ENCODE measurements at places on chromosomes 12 and 14.

- DNase-seq: no peak
These were observed 30.9 kb downstream of the LRTM2 start for GRCh38 chr12:1851151-1851701.

DNA sequence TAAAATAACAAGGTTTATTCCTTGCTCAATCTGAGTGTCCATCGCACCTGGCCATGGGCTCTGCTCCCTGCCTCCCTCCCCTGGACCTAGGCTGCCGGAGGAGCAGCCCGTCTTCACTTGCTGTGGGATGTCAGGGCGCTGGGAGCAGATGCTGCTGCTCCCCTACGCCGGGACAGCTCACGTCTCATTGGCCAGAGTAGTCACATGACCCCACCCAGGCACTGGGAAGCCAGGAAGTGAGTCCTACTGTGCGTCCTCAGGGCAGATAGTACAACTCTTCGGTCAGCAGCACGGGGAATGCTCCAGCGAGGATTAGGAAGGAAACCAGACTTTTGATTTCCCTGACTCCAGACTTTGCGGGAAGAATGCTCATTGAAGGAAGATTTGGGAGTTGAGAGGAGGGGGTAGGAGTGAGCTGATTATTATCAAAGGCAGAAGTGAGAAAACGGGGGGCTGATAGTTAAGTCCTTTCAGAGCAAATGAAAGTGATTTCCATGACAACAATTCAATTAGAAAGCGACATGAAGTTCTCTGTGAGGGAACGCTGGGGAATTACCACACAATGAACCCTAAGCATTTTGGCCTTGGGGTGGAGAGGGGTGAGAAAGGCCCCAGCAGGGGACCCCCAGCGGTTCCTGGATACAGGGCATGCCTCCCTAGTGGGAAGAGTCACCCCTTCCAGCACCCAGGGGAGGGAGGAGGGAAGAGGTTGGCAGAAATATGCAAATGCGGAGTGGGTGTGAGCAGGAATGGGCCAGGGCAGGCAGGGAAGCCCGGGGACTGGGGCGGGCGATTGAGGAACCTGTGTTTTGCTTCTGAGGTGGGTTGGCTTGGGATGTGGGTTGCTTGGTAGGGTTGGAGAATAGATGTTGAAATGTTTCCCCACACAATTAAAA, 215.5 kb downstream of the AACS start:
- DNase-seq: no peak

GRCh38 chr12:2118061-2118460, 65.3 kb downstream of the CACNA1C start:
- no peak for DNase-seq

GRCh38 chr14:106605548-106606448, 1079.4 kb downstream of the TMEM121 start:
- DNase-seq: no peak

DNA sequence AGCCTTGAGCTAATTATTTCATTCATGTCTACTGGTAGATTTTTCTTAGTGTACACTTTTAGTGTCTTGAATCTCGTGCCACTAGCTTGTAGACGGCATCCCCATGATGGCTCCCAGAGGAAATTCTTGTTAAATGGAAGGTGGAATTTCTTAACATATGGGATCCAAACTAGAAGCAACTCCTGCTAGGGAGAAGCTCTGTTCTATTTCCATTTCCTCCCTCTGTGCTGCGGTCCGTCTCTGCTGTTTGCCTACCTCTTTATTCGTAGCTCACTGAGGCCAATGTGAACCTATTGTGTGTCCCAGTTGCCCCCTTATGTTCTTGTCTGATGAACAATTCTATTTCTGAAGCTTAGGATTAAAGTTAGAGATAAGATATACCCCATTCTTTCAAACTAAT, 588 bp downstream of the PIK3C2G start:
- no peak for DNase-seq

All from thoracic aorta (tissue), 2 donors.